ENCODE measurements at places on chromosomes 11 and 22.

GRCh38 chr11:94781837-94782236 is 13.7 kb downstream of the AMOTL1 start:
- no peak for DNase-seq

DNA sequence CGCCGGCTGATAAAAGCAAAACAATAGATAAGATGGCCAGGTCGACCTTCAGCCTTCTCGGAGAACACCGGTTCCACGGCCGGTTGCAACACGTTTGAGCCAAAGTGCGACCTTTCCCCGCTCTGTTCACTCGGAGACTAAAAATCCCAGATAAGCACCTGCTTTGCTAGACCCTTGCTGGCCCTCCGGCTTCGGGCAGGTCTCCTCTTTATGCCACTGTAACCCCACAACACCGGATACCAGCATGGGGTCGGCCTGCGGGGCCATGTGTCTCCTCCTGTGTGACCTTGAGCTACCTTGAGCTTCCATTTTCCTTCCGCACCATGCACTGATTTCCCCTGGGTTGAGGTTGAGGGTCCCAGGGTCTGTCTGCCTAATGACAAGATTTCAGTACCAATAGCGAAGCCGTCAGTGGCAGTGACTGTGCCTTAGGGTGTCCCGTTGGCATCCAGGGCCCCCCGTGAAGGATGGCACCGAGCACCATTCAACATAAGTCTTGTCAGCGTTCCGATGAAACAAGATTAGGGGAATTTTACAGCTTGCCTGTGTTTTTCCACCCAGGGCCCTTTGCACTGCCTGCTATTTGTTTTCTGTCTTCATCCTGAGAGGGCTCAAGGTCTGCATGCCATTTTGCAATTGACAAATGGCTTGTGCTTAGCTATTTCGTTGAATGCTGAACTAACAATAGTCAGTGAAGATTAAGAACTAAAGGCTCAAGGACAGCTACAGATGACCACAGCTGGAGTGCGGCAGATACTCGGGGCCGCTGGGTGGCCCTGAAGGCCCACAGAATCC is 118.6 kb downstream of the KCNQ1 start:
- DNase-seq = no peak

GRCh38 chr22:33000342-33001280 is 57.6 kb downstream of the SYN3 start:
- peak; percentile 69 for DNase-seq

GRCh38 chr11:134373591-134374052 is 38.4 kb downstream of the B3GAT1 start:
- DNase-seq = no peak

- DNase-seq = no peak
These were observed 552.5 kb downstream of the INSC start for GRCh38 chr11:15667127-15667725.

- no peak for DNase-seq
These were observed 41.8 kb upstream of the TH start for GRCh38 chr11:2213384-2213842.

DNA sequence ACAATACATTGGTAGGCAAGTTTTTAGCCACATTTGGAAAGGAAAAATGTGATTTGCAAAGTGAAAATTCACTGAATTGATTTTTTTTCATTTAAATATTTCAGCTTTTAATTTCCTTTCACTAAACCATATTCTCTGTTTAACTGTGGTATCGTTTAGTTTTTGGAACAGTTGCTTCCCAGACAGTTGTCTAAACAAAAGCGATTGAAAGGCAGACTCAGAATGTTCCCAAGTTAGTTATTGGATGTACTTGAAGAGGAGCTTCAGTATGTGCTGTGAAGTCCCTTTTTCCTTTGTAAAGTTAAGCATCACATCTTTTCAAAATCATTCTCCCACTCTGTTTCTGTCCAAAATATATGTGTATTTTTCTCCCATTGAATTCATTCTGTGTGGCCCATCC is 623.4 kb upstream of the LUZP2 start:
- no peak for DNase-seq

- no peak for DNase-seq
These were observed 915.3 kb downstream of the LRRC4C start for GRCh38 chr11:40544162-40544561.

- no peak for DNase-seq
These were observed 115.1 kb downstream of the DBX1 start for GRCh38 chr11:20045098-20045688.

- no peak for DNase-seq
These were observed 878.6 kb upstream of the CCDC90B start for GRCh38 chr11:84164728-84165127.

GRCh38 chr11:77361184-77361583 is 59.7 kb upstream of the GDPD4 start:
- DNase-seq = no peak

GRCh38 chr11:15748741-15749140 is 607.6 kb downstream of the SOX6 start:
- DNase-seq = no peak

GRCh38 chr22:40666151-40666848 is 13.0 kb upstream of the MCHR1 start:
- DNase-seq = no peak

DNA sequence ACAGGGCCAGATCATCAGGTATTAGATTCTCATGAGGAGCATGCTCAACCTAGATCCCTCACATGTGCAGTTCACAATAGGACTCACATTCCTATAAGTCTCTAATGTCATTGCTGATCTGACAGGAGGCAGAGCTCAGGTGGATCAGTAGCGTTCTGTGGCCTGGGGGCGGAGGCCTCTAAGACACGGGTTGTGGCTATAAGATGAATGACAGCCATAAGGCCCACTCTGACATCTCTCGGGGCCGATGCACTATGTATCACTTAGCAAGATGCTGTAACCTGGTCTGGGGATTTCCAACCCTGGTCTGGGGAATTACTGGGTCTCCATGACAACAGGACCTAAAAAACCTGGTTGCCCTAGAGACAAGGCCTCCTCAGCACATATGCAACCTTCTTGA is 932.7 kb downstream of the TBC1D22A start:
- no peak for DNase-seq

DNA sequence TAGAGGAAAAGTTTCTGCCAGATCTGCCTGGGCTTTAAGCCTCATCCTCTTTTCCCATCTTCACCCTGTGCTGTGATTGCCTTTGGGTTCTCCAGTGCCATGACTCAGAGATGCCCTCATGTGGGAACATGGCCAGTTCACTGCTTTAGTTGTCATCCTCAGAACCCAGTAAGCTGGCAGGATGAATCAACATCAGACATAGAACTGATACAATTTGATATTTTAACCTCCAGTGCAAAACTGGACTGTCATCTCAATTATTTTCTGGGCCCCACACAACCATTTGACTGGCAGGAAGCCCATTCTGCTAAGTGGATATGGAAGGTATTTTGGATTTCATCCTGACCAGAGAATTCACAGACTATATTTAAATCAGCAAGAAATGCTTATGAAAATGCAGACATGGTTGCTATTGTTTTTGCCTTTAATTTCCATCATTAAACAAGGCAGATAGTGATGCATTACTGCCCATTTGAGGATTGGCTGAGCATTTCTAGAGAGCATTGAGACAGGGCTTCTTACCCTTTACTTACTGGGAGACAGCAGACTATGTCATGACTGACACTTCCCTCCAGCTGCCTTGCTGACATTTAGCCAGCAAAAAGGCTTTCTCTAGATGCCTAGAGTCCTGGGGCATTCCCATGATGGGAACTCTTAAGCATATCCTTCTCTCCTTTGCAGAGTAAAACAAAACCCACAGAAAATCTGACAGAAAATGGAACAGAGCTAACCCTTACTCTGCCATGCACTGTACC is 327.1 kb upstream of the MTNR1B start:
- DNase-seq = no peak

GRCh38 chr11:63970902-63971301 is 3.5 kb upstream of the COX8A start:
- DNase-seq = no peak

DNA sequence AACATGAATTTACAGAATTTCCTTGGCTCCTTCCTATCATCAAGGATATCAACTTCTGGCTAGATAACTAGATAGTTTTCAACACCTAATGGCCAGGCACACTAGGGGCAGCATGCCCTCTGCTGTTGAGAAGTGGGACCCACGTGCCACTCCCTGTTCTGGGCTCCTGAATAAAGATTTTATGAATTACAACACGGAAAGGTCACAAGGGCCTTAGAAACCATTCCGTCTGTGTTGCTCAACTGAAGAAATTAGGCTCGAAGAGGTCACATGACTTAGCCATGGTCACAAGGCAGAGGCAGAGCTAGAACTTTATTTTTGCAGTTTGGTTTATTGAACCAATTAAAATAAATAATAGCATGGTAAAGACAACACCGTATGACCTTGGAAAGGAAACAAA is 36.0 kb downstream of the PRCP start:
- peak; percentile 84 for DNase-seq

DNA sequence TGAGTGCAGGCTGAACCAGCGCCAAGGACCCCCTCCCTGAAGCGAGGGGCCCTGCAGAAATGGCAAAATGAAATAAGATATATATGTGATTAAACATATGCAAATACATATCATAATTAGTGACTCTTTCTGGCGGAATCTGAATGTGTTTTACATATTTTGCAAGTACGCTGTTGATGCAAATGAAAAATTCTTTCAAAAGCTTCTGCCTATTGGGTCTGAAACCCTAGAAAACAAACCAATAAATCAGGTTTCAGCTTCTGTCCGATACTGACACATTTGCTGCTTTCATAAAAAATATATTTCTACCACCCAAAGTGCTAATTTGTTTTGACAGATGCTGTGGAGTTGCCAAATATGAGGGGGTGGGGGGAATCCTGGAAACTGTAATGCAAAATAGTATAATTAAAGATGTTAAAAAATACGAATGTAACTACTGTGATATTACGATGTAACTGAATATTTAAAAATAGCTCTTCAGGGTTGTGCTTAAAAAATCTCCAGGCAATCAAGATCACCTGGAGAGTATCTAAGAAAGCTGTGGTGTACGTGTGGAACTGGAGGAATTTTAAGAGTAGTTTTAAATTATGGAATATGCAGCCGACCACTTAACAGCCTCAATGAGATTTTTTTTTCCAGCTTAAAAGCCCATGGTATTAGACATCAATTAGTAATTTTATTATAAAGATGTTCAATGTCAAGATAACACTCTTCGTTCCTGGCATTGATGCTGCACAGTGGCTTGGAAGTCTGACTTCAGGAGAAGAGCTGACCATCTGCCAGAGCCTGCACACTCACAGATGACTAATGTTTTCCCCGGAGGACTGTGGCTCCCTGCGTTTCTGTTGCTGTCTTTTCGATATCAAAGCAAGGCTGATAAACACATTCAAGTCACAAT is 122.2 kb upstream of the RCN1 start:
- peak; percentile 44 for DNase-seq

GRCh38 chr11:8097468-8097867 is 16.5 kb downstream of the TUB start:
- no peak for DNase-seq

DNA sequence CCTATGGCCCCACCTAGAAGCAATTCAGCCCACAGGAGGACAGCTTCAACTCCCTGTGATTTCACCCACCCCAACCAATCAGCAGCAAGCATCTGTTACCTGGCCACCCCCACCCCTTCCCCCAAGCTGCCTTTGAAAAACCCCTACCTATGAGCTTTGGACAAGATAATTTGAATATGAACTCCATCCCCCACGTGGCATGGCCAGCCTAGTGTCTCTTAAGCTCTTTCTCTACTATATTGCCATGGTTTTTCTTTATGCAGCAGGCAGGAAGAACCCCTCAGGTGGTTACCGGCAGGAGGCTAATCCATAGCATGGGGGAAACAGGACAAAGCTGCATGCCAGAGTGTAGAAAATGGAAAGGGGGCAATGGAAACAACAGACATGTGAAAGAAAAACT is 29.0 kb downstream of the CTSC start:
- no peak for DNase-seq

GRCh38 chr11:111413849-111414248 is 34.8 kb upstream of the POU2AF1 start:
- DNase-seq = no peak

DNA sequence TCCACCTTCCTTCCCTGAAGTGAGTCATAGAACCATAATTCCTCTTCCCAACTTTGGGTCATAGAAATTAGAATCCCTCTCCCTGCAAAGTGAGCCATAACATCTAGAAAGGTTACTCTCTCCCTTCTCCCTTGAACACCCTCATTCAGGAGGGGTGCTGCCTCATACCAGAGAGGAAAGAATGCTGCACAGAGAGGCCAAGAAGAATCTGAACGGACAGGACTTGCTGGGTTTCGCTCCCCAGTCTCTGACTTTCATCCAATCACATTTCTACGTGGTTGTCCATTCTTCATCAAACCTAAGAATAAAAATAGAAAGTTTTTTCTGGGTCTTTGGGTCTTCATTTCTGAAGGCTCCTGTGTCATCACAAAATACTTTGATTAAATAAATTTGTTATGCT is 31.0 kb upstream of the BIRC3 start:
- DNase-seq = no peak

- peak; percentile 15 for DNase-seq
These were observed 615 bp downstream of the ANO5 start for GRCh38 chr11:22193348-22194051.

Data from COLO829 (cell line).